ENCODE measurements at places on chromosomes 3 and 15.
A peak's percentile ranks its signal among the peaks of the same experiment; 100 is the strongest.

GRCh38 chr3:69715204-69715603, 24.1 kb upstream of the MITF start:
- H3K4me3 ChIP-seq: no peak overlapping the region
- peaks cover 4% of the 10 kb centered on the region for H3K36me3 ChIP-seq
- H3K4me1 ChIP-seq: no peaks in the 10 kb centered on the region
- no peak overlapping the region for H3K27ac ChIP-seq
- DNase-seq: no peak
- peaks cover 1% of the 10 kb centered on the region for H3K27me3 ChIP-seq

- no peak for DNase-seq
- H3K4me3 ChIP-seq: no peak overlapping the region
- no peaks in the 10 kb centered on the region for H3K36me3 ChIP-seq
- no peak overlapping the region for H3K27ac ChIP-seq
- no peaks in the 10 kb centered on the region for H3K4me1 ChIP-seq
- H3K27me3 ChIP-seq: no peaks in the 10 kb centered on the region
Measured at GRCh38 chr3:4387210-4388204, 79.6 kb downstream of the SUMF1 start.

GRCh38 chr3:190266913-190267290, 55.3 kb downstream of the CLDN1 start:
- H3K27me3 ChIP-seq: no peaks in the 10 kb centered on the region
- no peaks in the 10 kb centered on the region for H3K36me3 ChIP-seq
- DNase-seq: no peak
- H3K4me1 ChIP-seq: no peaks in the 10 kb centered on the region
- H3K27ac ChIP-seq: no peak overlapping the region

DNA sequence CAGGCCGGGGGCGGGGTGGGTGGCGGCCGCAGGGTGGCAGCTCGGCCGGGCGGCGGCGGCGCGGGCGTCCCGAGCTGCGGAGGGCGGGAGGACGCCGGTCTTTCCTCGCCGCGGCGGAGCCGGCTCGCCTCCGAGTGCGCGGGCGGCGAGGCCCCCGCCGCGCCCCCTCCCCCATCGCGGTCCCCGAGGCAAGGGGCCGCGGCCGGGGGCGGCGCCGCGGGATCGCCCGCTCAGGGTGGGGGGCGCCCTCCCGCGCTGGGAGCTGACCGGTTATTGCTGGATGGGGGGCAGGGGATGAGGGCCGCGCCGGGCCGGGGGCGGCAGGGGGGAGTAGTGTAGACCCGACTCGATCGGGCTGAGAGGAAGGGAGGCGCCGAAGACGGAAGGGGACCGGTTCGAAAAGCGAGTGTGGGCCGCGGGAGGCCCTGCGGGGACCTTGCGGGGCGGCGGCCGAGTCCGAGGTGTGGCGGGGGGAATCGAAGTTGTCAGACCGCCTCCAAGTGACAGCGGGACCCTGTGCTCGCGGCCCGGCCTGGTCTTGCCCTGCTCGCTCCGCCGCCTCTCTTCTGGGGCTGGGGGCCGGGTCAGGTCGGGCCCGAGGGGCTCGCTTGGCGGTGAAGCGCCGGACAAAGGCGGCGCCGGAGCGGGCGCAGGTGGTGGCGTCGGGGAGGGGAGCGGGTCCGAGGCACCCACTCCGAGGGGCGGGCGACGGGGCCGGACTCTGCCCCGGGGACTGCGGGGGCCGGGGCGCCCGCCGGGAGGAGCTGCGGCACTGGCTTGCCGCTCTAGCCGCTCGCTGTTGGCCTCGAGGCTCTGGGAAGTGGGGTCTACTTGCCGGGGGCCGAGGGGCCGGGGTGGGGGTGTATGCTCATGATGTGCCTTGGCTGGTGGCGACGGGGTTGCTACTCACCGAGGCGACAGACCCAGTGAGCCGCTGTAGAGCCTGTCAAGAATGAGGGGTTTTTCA, 1.1 kb downstream of the BAHD1 start:
- DNase-seq: peak; percentile 65
- peaks cover 5% of the 10 kb centered on the region for H3K27me3 ChIP-seq
- H3K4me3 ChIP-seq: peak overlapping the region; percentile 91
- H3K4me1 ChIP-seq: peaks cover 31% of the 10 kb centered on the region
- H3K27ac ChIP-seq: peak overlapping the region; percentile 76

DNA sequence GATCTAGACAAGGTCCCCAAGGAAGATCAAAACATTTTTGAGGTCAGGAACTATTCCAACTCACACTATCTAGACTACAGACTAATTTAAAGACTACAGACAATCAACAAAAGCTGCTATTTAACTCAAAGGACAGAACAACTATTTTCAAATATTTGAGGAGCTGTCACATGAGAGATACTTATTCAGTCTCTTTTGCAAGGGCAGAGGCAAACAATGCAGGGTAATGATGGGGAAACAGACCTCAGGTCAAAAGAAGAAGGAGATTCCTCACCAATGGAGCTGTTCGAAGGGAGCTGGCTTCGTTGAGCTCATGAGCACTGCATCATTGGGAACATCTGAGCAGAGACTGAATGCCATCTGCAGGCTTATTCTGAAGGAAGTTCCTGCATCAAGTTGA, 231.9 kb downstream of the DTWD1 start:
- DNase-seq: no peak
- H3K27ac ChIP-seq: no peak overlapping the region
- H3K4me1 ChIP-seq: no peaks in the 10 kb centered on the region
- H3K36me3 ChIP-seq: no peaks in the 10 kb centered on the region
- no peaks in the 10 kb centered on the region for H3K27me3 ChIP-seq

DNA sequence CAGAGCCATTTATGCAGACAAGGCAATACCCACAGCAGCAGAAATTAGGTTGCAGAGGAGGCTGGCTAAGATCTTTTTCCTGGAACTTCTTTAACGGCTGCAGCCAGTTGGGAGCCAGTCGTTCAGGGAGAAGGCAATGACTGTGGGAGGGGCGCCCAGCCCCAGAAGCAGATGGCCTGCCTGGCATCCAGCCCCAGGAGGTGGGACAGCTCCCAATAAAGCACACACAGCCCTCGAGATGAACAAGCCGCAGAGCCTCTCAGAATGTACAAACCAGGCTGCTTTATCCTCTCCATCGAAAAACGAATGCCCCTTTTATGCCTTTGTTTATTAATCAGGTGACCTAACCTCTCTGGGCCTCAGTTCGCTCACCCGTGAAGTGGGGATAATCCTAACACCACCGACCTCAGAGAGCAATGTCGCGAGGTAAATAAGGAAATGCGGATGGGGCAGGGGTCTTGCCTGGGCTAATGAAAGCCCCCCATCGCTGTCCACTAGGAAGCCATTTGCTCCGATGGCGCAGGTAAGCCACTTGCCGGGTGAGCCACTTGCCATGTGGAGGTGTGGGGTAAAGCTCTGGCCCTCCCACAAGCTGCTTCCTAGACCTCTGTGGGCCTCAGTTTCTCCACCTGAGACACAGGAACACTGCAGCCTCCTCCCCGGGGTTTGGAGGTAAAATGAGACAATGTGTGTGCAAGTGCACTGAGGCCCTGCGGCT, 35.8 kb downstream of the MGLL start:
- H3K27me3 ChIP-seq: peaks cover 6% of the 10 kb centered on the region
- H3K27ac ChIP-seq: peak overlapping the region; percentile 43
- peaks cover 55% of the 10 kb centered on the region for H3K4me1 ChIP-seq
- peak overlapping the region; percentile 20 for H3K4me3 ChIP-seq
- H3K36me3 ChIP-seq: no peaks in the 10 kb centered on the region

- H3K4me3 ChIP-seq: no peak overlapping the region
- no peak overlapping the region for H3K27ac ChIP-seq
- no peak for DNase-seq
- no peaks in the 10 kb centered on the region for H3K36me3 ChIP-seq
Measured at GRCh38 chr3:172103724-172104123, 64.3 kb downstream of the FNDC3B start.

- peaks cover 7% of the 10 kb centered on the region for H3K4me1 ChIP-seq
- H3K27me3 ChIP-seq: peaks cover 2% of the 10 kb centered on the region
- peak; percentile 46 for DNase-seq
- H3K36me3 ChIP-seq: no peaks in the 10 kb centered on the region
- H3K27ac ChIP-seq: peak overlapping the region; percentile 39
Measured at GRCh38 chr3:68256635-68257223, 602.3 kb upstream of the SUCLG2 start.

- peaks cover 11% of the 10 kb centered on the region for H3K4me1 ChIP-seq
- no peaks in the 10 kb centered on the region for H3K27me3 ChIP-seq
- no peak overlapping the region for H3K27ac ChIP-seq
- no peak overlapping the region for H3K4me3 ChIP-seq
- DNase-seq: no peak
Measured at GRCh38 chr15:99340347-99340746, 89.1 kb downstream of the LRRC28 start.

- H3K27ac ChIP-seq: no peak overlapping the region
- peaks cover 17% of the 10 kb centered on the region for H3K4me1 ChIP-seq
- no peak for DNase-seq
- H3K4me3 ChIP-seq: no peak overlapping the region
Measured at GRCh38 chr15:85542895-85543331, 162.5 kb downstream of the AKAP13 start.

- no peak overlapping the region for H3K4me3 ChIP-seq
- H3K36me3 ChIP-seq: no peaks in the 10 kb centered on the region
- H3K4me1 ChIP-seq: peaks cover 3% of the 10 kb centered on the region
- no peaks in the 10 kb centered on the region for H3K27me3 ChIP-seq
- no peak for DNase-seq
- no peak overlapping the region for H3K27ac ChIP-seq
Measured at GRCh38 chr3:2583046-2583445, 484.4 kb downstream of the CNTN4 start.

- H3K4me3 ChIP-seq: no peak overlapping the region
- H3K4me1 ChIP-seq: no peaks in the 10 kb centered on the region
- H3K36me3 ChIP-seq: peaks cover 5% of the 10 kb centered on the region
- no peak for DNase-seq
Measured at GRCh38 chr3:12886106-12886679, 44.8 kb upstream of the RPL32 start.

DNA sequence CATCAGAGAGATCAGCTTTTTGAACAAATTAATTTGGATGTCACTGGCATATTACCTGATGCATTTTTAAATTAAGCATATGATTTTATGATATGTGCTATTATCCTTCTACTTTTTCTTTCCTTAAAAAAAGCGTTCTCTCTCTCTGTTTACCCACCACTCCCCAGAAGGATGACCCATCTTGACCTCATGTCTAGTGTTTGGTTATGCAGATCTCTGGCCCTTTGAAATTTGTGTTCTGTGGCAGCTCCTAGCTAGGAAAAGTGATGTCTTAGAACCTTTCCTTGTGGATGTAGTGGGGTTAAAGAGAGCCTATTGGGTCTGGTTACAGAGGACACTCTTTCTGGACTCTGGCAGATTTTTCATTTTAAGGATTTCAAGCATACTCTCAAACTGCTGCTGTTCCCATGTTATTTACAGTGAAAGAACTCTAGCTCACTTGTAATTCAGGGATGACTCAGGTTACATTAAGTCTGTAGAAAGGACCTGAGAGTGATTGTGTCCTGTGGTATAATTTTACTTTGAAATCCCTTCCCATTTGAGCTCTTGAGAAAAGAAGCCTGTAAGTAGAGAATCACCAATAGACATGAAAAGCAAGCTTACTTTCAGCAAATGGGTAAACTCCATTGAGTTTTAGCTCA, 23.8 kb downstream of the ARHGEF26 start:
- no peak for DNase-seq
- peaks cover 24% of the 10 kb centered on the region for H3K4me1 ChIP-seq
- H3K27me3 ChIP-seq: no peaks in the 10 kb centered on the region
- no peaks in the 10 kb centered on the region for H3K36me3 ChIP-seq
- no peak overlapping the region for H3K4me3 ChIP-seq

GRCh38 chr15:29390051-29390450, 120.4 kb upstream of the NSMCE3 start:
- no peak overlapping the region for H3K27ac ChIP-seq
- no peak for DNase-seq
- peaks cover 13% of the 10 kb centered on the region for H3K36me3 ChIP-seq
- peaks cover 2% of the 10 kb centered on the region for H3K27me3 ChIP-seq
- peaks cover 13% of the 10 kb centered on the region for H3K4me1 ChIP-seq

GRCh38 chr15:69320977-69321554, 22.4 kb downstream of the PAQR5 start:
- no peaks in the 10 kb centered on the region for H3K36me3 ChIP-seq
- peaks cover 3% of the 10 kb centered on the region for H3K27me3 ChIP-seq
- H3K27ac ChIP-seq: no peak overlapping the region
- no peak overlapping the region for H3K4me3 ChIP-seq
- no peaks in the 10 kb centered on the region for H3K4me1 ChIP-seq

- DNase-seq: no peak
- H3K27me3 ChIP-seq: peaks cover 3% of the 10 kb centered on the region
- peaks cover 37% of the 10 kb centered on the region for H3K4me1 ChIP-seq
- H3K36me3 ChIP-seq: no peaks in the 10 kb centered on the region
- peak overlapping the region; percentile 34 for H3K27ac ChIP-seq
Measured at GRCh38 chr3:77304700-77305021, 264.8 kb downstream of the ROBO2 start.

- H3K27ac ChIP-seq: no peak overlapping the region
- peaks cover 3% of the 10 kb centered on the region for H3K27me3 ChIP-seq
- no peak overlapping the region for H3K4me3 ChIP-seq
- no peaks in the 10 kb centered on the region for H3K36me3 ChIP-seq
- peaks cover 3% of the 10 kb centered on the region for H3K4me1 ChIP-seq
Measured at GRCh38 chr3:23170291-23170690, 32.8 kb upstream of the UBE2E2 start.

- no peaks in the 10 kb centered on the region for H3K4me1 ChIP-seq
- no peak overlapping the region for H3K27ac ChIP-seq
- no peaks in the 10 kb centered on the region for H3K27me3 ChIP-seq
- peaks cover 4% of the 10 kb centered on the region for H3K36me3 ChIP-seq
Measured at GRCh38 chr3:128301186-128302023, 148.1 kb downstream of the EEFSEC start.

DNA sequence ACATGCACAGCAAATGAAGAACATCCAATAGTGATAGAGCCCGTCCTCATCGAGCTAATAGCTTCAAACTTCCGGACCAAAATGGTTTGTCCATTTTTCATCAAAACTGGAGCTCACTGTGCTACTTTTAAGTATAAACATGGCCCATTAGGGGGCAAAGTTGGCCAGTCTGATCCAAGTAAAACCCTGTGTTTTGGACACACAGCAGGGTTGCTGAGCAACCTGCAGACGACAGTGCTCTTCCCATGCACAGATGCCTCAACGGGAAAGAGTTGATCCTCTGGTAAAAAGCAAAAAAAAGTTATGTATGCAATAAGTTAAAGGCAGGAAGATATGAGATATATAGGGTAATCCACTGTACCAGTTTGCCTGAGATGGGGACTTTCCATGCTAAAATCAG, 244.0 kb upstream of the THBS1 start:
- H3K36me3 ChIP-seq: no peaks in the 10 kb centered on the region
- H3K27me3 ChIP-seq: no peaks in the 10 kb centered on the region
- no peak overlapping the region for H3K27ac ChIP-seq
- peaks cover 2% of the 10 kb centered on the region for H3K4me1 ChIP-seq
- no peak for DNase-seq

DNA sequence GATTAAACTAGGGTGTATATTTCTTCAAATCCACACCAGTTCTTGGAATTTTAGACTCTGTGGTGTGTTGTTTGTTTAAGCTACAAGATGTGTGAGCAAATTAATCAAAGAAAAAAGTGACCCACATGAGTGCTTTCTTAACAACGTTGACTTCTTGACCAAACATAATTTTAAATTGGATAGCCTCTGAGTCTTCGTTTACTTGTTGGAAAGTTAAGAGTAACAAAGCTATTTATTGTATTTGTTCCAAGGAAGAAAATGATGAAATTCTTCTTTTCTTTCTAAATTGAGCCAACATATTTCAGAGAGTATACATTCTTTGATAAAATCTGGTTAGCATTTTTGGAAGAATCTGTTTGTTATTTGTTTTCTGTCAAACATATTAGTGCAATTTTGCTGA, 99.9 kb upstream of the IGSF10 start:
- no peaks in the 10 kb centered on the region for H3K27me3 ChIP-seq
- DNase-seq: no peak
- no peak overlapping the region for H3K27ac ChIP-seq
- no peaks in the 10 kb centered on the region for H3K36me3 ChIP-seq
- H3K4me3 ChIP-seq: no peak overlapping the region
- no peaks in the 10 kb centered on the region for H3K4me1 ChIP-seq

All from glutamatergic neuron (in vitro differentiated cells).